ENCODE measurements at places on chromosomes 4 and X.

GRCh38 chr4:604131-604530 lies 21.2 kb upstream of the PDE6B start:
- DNase-seq: no peak

DNA sequence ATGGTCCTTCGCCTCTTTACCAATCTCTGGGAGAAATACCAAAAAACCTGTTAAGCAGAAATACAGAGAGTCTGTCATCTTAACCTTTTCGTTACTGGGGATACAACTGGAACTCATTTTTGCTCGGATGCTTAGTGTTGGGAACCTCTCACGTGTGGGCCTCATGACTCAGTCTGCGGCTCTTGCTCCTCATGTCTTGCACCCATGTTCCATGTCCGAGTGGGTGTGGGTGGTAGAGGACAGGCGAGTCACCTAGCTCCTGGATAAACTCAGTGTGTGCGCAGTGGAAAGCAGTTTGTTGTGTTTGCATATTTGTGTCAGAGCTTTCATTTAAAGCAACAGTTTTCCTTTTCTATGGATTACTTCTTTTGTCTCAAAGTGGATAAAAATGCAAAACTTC lies 70.6 kb downstream of the TNIP2 start:
- DNase-seq: peak; percentile 31

DNA sequence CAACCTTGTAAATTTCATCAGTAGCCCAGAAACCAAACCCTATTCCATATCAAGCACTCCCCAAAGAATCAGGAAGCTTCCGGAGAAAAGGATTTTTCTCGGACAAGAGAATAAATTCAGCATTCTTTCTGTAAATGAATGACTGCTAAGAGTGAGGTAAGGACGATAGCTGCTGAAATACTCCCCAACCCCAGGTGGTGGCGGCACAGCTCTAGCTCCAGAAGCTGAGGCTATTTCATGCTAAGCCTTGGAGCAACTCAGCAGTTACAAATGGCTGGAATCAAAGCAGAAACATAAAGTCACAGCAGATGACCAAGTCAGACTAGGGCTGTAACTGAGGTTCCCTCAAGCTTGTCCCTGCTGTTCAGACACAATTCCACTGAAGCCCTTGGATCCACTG lies 13.9 kb upstream of the PCDH19 start:
- DNase-seq: no peak

DNA sequence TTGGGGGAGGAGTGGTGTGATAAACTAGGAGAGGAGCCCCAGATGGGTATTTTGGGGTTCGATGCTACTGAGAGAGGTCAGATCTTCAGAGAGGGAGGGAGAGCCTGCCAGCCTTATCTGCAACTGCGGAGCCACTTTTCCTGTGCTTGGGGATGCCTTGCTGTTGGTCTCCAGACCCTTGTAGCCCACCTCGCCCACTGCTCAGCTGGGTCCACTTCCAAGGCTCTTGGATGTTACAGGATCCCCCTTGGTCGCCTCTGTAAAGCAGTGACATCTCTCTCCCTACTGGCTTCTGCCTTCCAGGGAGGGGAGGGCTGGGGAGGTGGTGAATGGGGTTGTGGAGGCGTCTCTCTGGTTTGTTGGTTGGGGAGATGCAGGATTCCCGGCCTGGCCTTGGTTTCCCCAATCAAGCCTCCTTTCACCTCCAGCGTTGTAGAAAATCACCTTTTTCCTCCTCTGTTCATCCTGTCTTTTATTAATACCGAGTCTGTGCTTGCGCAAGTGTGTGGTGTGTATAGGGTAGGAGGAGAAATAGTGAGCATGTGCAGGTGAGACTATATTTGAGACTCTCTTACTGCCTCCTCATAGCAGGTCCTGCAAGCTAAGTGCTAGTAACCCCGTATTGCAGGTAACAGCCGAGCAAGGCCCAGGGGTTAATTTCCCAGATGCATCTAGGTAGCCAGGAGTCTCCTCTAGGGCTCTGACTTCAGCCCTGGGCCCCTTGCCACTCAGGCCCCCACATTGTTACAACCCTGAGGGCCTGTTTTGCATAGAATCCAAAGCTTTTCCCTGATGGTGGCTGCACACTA lies 337.4 kb downstream of the ARHGAP10 start:
- no peak for DNase-seq

GRCh38 chrX:85828771-85829170 lies 218.6 kb downstream of the CHM start:
- DNase-seq: no peak

- DNase-seq: no peak
These were observed 60.8 kb downstream of the SPCS3 start for GRCh38 chr4:176380352-176381157.

GRCh38 chr4:145879598-145879997 lies 59.0 kb downstream of the ZNF827 start:
- peak; percentile 6 for DNase-seq

- DNase-seq: peak; percentile 82
These were observed 39.2 kb downstream of the RAB40AL start for GRCh38 chrX:102976286-102976685.

GRCh38 chr4:77899607-77900006 lies 37.0 kb downstream of the MRPL1 start:
- DNase-seq: no peak

DNA sequence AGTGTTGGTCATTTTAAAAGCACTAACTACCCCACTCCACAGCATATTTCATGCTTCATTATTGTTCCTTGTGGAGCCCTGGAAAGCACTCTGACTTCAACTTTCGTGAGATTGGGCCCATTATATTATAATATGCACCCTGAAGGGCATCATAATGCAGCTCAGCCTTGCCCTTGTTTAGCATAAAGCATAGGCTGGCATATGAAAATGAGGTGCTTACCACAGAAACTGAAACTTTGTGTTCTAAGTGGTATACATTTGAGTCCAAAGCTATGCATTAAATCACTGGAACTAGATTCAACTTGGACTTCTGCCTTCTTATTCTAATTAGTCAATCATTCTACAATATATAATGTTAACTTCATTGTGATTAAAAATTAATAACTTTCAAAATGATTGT lies 1027.9 kb downstream of the STIM2 start:
- no peak for DNase-seq

GRCh38 chr4:88196523-88197185 lies 38.2 kb upstream of the ABCG2 start:
- DNase-seq: no peak

DNA sequence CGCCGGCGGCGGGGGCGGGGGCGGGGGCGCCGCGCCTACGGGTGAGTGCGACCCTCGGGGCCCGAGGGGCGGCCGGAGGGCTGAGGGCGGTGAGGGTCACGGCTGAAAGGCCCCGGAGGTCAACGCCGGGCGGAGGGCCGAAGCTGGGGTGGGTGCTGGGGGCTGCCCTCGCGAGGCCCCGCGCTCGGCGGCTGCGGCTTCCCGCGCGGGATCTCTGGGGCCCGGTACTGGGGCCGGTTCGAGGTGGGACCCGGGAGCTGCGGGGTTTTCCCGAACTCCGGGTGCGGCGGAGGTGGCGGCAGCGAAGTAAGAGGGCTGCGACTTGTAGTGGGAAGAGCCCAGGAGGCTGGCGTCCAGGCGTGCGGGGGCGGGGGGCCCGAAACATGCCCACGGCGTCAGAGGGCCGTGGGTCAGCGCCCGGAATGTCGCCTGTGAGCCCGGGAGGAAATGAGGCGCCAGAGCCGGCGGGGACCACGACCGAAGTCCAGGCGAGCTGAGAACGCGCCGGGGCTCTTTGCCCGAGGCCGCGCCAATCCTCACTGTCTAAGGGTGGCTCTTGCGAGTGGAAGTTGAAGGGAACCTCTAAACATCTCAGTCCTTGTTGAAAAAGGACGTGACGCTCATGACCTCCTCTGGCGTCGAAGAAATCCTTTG lies 407 bp downstream of the IL13RA1 start:
- DNase-seq: no peak

- DNase-seq: no peak
These were observed 54.9 kb upstream of the TAB3 start for GRCh38 chrX:30943984-30944383.

DNA sequence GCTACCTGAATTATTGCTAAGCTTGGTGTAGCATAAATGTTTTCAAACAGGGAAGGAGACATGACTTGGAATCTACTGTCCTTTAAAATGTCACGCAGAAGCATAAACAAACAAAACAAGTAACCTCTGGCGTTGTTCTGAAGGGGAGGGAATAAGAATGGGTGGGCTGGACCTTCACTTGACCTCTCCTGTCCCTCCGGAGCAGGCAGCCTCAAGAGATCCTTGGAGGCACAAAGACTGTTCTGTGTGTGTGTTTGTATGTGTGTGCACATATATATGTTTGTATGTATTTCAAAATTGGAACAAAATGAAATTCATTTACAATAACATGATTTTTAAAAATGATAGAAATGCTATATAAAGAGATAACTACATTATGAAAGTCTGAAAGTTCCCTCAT lies 91.3 kb upstream of the DCLK2 start:
- DNase-seq: no peak

DNA sequence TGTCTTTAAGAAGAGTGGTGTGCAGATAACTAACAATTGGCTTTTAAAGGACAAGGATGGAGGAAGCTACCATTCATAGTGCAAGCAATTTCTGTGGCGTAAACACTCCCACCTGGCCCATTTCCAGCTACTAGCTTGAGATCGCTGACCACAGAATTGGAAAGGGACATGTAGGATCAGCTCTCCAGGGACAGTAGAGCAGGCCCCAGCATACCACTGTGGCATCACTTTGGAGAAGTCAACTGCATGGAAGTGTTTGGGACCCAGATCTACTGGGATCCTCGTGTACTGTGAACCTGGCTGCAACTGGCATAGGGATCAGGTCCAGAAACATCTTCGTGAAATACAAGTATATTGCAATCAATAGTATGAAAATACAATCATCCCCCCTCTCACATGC lies 515.0 kb downstream of the INPP4B start:
- no peak for DNase-seq

DNA sequence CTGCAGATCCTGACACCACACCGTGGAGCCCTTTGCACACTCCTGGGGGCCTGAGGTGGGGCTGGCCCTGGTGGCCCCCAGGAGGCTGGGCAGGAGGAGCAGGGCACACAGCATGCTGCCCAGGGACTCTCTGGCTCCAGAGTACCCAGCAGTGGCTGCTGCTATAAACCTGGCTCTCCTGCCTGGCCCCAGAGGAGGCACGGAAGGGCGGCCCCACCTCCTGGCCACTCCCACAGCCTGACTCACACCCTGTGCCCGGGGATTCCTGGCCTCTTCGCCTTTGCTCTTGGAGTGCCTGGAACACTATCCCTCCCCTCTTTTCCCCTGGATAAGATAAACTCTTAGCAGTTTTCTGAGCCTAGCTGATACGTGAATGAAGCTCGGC lies at the start of gene PSAPL1:
PSAPL1 (minus strand) TSS at position 165 of the 385 bp plus-strand sequence; CDS start at position 114, 51 bp downstream.
- no peak for DNase-seq

DNA sequence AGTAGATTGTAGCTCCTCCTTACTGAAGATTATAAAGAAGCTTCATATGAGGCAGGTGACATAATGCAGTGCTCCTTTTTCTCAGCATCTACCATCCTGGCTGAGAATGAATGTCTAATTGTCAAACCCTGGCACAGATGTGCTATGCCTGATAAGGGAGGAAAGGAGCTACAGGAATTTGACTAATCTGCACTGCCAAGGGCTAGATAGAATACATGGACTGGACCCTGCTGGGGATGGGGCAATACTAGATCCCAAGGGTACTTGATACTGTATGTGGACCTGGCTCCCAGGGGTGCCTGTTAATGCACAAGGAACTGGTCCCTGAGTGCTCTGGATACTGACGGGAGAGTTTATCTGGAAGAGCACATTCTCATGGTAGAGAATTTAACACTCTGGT lies 362.2 kb upstream of the EMCN start:
- no peak for DNase-seq

DNA sequence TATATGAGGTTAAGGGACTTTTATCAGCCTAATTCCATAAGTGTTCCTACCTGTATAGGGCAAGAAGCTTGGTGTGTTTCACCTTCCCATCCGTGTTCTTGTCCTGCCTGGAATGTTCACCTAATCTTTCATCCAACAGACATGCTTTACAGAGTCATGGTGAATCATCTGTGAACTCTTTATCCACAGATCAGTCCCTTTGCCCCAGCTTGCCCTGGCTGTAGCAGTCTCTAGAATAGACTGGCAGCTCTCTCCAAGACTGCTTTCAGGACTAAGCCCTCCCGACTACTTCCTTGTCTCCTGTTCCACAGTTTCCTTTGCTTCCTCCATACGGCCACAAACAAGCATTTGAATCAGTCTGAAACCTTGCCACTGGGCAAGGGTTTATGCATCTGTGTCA lies 177.9 kb upstream of the IL15 start:
- peak; percentile 22 for DNase-seq

- DNase-seq: no peak
These were observed 120.1 kb downstream of the MANBA start for GRCh38 chr4:102640669-102641068.

DNA sequence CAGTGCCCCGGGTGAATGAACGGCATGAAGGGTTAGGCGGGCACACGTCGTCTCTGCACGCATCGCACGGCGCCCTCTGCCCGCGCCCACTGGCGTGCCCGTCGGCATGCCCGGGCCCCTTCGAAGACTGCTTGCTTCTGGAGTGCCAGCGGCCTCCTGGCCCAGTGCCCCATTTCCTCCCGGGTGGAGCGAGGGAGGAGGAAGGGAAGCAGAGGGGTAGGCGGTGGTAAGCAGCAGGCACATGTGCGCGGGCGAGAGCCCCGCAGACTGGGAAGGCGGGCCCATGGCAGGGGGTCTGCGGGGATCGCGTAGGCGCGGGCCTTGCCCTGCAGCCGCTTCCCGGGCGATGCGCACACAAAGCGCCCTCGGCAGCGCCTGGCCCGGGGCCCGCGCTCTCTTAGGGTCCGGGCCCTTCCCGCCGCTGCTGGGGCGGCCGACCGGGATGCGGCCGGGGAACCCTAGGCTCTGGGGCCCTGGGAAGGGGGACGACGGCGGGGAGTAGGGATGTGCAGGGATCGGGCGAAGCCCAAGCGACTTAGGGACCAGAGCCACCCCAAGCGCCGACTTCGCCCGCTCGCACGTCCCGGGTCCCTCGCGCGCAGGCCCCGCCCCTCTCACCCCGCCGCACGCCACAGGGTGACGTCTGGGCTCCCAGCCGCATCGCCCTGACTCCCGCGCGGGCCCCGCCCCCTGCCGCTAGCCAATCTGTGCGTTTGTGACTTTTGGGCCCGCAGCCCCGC lies 866 bp upstream of the EMD start:
- peak; percentile 63 for DNase-seq

All from suppressor macrophage (primary cell).